ENCODE measurements at places on chromosomes 7 and 10. TPM values are rescaled to one million over a fixed set of nuclear protein-coding genes. Genes with fewer than 3 reads are reported as not detected.

Gene ING3
- 15.4 TPM for polyA plus RNA-seq

Gene MPP7
- polyA plus RNA-seq = 16.9 TPM

Gene PLXDC2
- polyA plus RNA-seq = 14.7 TPM

Gene GIMAP6
- 10.3 TPM for polyA plus RNA-seq

Gene SEMA3A
- not detected for polyA plus RNA-seq

Gene NMT2
- 11.9 TPM for polyA plus RNA-seq

Gene ACADSB
- polyA plus RNA-seq = 10.1 TPM

DNA sequence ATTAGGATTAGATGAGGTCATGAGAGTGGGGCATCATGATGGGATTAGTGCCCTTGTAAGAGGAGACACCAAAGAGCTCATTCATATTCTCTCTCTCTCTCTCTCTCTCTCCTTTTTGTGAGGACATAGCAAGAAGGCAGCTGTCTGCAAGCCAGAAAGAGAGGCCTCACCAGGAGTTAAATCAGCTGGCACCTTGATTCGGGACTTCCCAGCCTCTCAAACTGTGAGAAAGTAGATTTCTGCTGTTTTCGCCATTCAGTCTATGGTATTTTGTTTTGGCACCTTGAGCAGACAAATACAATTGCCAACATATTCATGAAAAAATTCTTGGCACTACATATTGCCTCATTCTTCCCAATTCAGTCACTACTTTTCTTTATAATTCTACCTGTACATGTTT lies 20.6 kb upstream of the ATAD1 start:
- H3K36me3 ChIP-seq = no peaks in the 10 kb centered on the region
- no peaks in the 10 kb centered on the region for H3K27me3 ChIP-seq
- H3K27ac ChIP-seq = no peak overlapping the region
- H3K4me3 ChIP-seq = no peak overlapping the region

DNA sequence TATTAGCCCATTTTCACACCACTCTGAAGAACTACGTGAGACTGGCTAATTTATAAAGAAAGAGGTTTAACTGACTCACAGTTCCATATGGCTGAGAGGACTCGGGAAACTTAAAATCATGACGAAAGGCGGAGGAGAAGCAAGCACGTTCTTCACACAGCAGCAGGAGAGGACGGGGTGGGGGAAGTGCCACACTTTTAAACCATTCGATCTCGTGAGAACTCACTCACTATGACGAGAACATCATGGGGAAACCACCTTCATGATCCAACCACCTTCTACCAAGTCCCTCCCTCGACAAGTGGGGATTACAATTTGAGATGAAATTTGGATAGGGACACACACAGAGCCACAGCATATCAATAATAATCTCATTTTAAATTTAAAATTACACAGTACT lies 80.2 kb downstream of the VWDE start:
- H3K4me1 ChIP-seq = no peaks in the 10 kb centered on the region
- H3K36me3 ChIP-seq = no peaks in the 10 kb centered on the region
- no peak overlapping the region for H3K4me3 ChIP-seq
- H3K27me3 ChIP-seq = no peaks in the 10 kb centered on the region

- H3K27ac ChIP-seq = no peak overlapping the region
- H3K27me3 ChIP-seq = no peaks in the 10 kb centered on the region
- H3K4me3 ChIP-seq = no peak overlapping the region
- DNase-seq = no peak
- H3K36me3 ChIP-seq = no peaks in the 10 kb centered on the region
These were observed 113.4 kb downstream of the BTRC start for GRCh38 chr10:101467286-101467770.

DNA sequence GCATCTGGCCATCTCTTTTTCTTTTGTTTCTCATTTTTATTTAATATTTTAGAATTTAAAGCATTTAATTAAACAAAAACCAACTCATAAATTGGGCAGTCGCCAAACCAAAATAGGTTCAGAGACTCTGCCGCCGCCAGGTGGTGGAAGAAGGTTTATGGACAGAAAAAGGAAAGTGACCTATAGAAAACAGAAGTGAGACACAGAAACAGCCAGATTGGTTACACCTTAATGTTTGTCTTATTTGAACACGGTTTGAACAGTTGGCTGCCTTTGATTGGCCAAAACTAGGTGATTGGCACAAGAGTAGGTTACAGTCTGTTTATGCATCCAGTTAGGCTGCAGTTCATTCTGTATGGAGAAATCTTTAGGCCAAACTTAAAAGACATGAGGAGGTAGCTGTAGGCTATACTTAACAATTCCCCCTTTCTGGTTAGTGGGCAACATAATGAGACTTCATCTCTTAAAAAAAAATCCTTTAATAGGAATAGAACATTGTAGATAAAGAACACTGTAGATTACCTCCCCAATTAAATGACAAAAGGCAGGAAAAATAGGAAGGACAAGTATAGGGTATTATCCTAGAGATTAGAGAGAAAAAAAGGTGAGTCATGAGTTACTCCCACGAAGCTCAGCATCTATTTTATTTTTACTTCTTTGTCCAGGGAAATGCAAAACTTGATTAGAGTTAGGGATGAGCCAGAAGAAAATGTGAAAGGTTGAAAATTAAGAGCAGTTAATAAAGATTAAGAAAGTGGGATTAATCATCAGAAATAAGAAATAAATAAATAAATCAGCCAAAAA lies 23.9 kb upstream of the CYCS start:
- no peaks in the 10 kb centered on the region for H3K36me3 ChIP-seq
- DNase-seq = no peak
- no peaks in the 10 kb centered on the region for H3K27me3 ChIP-seq
- H3K27ac ChIP-seq = no peak overlapping the region
- no peak overlapping the region for H3K4me3 ChIP-seq

DNA sequence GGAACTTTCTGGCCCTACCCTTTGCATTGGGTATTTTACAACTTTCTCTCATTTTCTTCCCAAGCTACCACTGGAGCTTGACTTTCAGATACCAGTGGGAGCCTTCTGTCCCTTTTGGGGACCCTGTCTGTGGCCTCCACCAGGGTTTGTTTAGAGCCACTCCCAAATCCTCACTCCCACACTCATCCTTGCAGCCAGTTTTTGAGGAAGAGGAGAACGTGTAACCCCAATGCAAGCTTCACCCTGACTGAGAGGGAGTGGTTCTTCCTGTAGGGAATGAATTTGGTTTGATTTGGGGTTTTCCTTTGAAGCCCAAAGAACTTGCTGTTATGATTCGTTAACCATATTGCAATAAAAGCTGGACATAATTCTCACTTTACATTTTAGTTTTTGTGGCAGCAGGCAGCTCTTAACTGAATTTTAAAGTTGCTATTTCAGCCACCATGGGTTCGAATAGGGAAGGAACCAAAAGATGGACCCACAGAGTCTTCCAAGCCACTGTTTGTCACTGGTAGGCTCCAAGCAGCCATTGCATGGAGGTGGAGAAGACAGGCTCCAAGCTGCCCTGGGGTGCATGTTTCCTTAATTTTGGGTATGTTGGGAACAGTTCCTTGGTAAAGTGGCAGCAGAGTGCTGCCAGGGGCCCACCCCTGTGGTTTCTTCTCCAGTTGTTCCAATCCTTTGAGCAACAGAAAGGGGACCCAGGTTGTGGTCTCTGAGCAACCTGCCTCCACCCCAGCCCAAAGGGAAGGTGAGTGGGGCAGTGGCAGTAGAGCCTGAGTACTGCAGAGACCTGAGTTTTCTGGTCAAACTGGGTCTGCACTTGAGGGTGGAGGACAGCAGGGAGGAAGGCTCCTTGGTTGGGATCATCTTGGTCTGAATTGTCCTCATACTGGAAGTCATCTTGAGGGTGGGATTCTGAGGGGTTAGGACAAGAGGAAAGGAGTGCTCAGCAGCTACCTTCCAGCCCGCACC lies 5.1 kb downstream of the EVX1 start:
- no peak for DNase-seq
- no peak overlapping the region for H3K27ac ChIP-seq
- no peak overlapping the region for H3K4me3 ChIP-seq
- H3K36me3 ChIP-seq = no peaks in the 10 kb centered on the region
- no peaks in the 10 kb centered on the region for H3K27me3 ChIP-seq

GRCh38 chr10:121696854-121697253 lies 98.6 kb upstream of the FGFR2 start:
- H3K27me3 ChIP-seq = no peaks in the 10 kb centered on the region
- no peak overlapping the region for H3K27ac ChIP-seq
- no peak for DNase-seq
- H3K4me1 ChIP-seq = no peaks in the 10 kb centered on the region
- no peak overlapping the region for H3K4me3 ChIP-seq

GRCh38 chr7:8379264-8379663 lies 54.1 kb upstream of the NXPH1 start:
- H3K4me3 ChIP-seq = no peak overlapping the region
- H3K4me1 ChIP-seq = no peaks in the 10 kb centered on the region

- H3K27me3 ChIP-seq = no peaks in the 10 kb centered on the region
- peaks cover under 1% of the 10 kb centered on the region for H3K4me1 ChIP-seq
- H3K36me3 ChIP-seq = no peaks in the 10 kb centered on the region
- H3K4me3 ChIP-seq = peak overlapping the region; percentile 97
- H3K27ac ChIP-seq = no peak overlapping the region
These were observed 1.4 kb downstream of the LARP4B start for GRCh38 chr10:929960-930624.

DNA sequence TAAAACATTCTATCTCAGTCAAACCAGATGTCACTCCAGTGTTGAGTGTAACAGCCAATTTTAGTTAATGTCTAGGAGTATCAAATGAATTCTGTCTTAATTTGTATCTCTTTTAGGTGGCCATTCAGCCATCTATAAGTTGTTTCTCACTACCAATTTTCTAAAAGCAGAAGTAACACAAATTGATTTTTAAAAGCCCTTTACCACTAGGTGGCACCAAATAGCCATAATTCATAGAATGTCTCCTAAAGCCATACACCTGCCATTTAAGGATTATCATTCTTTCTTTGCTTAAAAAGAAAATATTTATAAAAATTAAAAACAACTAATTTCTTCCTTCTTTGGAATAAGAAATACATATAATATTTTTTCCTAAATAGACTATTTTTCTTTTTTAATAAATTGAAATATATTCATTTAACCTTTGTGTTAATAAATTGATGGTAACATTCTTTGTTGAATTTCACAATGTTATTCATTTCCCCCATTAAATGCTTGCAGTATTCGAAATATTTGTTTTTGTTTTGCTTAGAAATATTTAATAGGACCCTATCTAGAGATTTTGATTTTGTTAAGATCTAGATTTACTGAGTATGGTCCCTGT lies 107.8 kb upstream of the PPP1R3A start:
- H3K36me3 ChIP-seq = no peaks in the 10 kb centered on the region
- no peak for DNase-seq
- H3K4me3 ChIP-seq = no peak overlapping the region
- no peak overlapping the region for H3K27ac ChIP-seq
- no peaks in the 10 kb centered on the region for H3K27me3 ChIP-seq
- H3K4me1 ChIP-seq = no peaks in the 10 kb centered on the region

- H3K27ac ChIP-seq = no peak overlapping the region
- H3K36me3 ChIP-seq = no peaks in the 10 kb centered on the region
- no peak for DNase-seq
- H3K27me3 ChIP-seq = no peaks in the 10 kb centered on the region
These were observed 111.0 kb downstream of the TRIL start for GRCh38 chr7:28847176-28847575.

GRCh38 chr10:50572017-50572491 lies 51.7 kb downstream of the SGMS1 start:
- no peak overlapping the region for H3K4me3 ChIP-seq
- DNase-seq = no peak
- H3K4me1 ChIP-seq = peaks cover 5% of the 10 kb centered on the region
- H3K36me3 ChIP-seq = no peaks in the 10 kb centered on the region

GRCh38 chr10:77168861-77169260 lies 468.7 kb downstream of the KCNMA1 start:
- no peak overlapping the region for H3K4me3 ChIP-seq
- H3K27me3 ChIP-seq = no peaks in the 10 kb centered on the region
- H3K27ac ChIP-seq = no peak overlapping the region
- no peaks in the 10 kb centered on the region for H3K4me1 ChIP-seq

- DNase-seq = no peak
- H3K27ac ChIP-seq = peak overlapping the region; percentile 82
- H3K4me3 ChIP-seq = no peak overlapping the region
These were observed 22.4 kb upstream of the AHR start for GRCh38 chr7:17275749-17276671.

- H3K27me3 ChIP-seq = no peaks in the 10 kb centered on the region
- no peak overlapping the region for H3K27ac ChIP-seq
- DNase-seq = no peak
- no peak overlapping the region for H3K4me3 ChIP-seq
These were observed 145.3 kb downstream of the DYNC1I1 start for GRCh38 chr7:95917634-95918033.

DNA sequence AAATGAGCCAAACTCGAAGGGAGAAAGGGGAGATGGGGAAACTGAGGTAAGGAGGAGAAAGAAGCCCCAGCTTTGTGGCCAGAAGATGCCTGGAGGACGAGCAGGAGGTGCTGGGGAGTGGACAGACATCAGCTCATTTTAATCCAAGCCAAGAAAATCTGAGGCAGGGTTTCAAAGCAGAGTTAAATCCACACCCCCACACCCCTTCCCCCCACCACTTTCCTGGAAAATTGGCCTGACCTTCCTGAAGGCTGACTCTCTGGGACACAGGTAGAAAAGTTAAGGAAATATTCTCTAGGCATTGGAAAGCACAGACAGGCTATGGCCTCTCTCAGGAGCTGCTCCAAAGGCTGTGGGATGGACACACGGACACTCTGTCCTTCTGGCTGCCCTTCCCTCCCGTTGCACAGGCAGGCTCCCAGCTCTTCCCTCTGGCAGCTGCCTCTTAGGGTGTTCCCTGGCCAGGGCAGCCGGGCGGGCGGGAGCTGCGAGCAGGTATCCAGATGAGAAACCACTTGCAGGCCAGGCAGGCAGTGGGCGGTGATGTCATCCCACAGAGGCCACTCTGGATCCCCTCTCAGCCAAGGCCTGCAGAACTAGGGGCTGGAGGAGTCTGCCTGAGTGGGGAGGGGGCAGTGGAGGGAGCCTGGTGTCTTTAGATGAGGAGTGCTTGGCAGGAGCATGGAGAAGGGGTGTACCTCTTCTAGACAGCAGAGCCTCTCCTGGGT lies 171.8 kb downstream of the NEURL1 start:
- DNase-seq = no peak
- no peak overlapping the region for H3K27ac ChIP-seq
- no peaks in the 10 kb centered on the region for H3K27me3 ChIP-seq
- no peaks in the 10 kb centered on the region for H3K36me3 ChIP-seq

DNA sequence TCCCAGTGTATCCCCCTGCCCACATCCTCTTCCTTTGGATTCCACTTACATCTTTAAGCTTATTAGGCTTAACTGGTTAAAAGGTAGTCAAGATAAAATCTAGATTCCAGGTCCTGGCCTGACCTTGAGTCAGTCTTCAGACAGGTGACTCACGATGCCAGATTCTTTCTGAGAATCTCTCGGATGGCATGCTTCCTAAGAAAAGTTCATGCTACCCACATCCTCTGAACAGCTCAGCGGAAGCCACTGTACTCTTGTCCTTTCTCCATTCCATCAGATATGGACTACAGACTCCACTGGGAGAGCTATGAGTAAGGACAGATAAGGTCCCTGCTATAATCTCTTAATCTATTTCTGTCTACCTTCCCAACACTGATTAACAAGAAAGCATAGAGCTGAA lies 43.4 kb downstream of the DNMBP start:
- no peaks in the 10 kb centered on the region for H3K27me3 ChIP-seq
- no peak for DNase-seq
- no peak overlapping the region for H3K4me3 ChIP-seq
- H3K36me3 ChIP-seq = no peaks in the 10 kb centered on the region
- no peak overlapping the region for H3K27ac ChIP-seq

Data from aorta (tissue), 5 donors.